ENCODE measurements at places on chromosomes 2 and 18.

- DNase-seq: no peak
These were observed 545 bp downstream of the GTF3C2 start for GRCh38 chr2:27356056-27356381.

DNA sequence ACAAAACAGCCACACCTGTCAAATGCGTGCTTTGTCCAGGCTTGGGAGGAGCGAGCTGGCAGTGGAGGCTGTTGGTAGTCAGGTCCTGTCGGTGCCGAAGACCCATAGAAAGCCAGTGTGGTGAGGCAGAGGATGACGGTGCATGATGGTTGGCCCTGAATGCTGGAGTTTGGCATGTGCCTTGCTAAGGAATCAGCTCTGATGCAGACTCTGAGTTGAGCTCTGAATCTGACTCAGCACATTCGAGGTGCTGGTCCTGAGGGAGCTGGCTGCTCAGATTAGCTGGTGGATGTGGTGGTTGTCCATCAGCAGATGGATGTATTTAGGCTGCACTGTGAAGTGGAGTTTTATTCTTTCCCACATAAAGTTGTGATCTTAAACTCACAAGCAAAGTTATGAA lies 111.3 kb downstream of the ARHGEF4 start:
- DNase-seq: no peak

GRCh38 chr2:12318427-12319057 lies 398.2 kb upstream of the TRIB2 start:
- DNase-seq: no peak

DNA sequence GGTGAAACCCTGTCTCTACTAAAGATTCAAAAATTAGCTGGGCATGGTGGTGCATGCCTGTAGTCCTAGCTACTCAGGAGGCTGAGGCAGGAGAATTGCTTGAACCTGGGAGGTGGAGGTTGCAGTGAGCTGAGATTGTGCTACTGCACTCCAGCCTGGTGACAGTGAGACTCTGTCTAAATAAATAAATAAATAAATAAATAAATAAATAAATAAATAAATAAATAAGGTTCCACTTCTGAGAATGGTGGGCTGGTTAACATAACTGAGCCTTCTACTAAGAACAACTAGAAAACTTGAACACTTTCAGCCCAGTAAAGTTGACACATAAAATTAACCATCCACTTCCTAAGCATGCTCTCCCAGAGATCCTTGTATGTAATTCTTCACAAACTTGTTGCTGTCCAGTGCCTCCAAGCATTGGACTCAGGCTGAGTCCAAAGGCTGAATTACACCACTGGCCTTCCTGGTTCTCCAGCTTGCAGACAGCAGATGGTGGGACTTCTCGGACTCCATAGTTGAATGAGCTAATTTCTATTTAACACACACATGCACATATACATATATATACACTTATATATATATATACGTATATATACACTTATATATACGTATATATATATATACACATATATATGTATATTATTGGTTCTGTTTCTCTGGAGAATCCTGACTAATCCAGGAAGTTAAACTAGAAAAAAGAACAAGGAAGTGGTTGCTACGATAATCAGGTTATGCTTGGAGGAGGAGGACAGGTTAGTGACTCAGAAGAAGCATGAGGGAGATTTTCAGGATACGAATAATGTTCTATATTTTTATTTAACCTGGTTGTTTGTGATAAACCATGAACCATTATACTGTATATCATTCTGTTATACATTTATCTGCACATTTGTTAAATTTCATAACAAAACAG lies 348.8 kb downstream of the METTL4 start:
- DNase-seq: no peak

DNA sequence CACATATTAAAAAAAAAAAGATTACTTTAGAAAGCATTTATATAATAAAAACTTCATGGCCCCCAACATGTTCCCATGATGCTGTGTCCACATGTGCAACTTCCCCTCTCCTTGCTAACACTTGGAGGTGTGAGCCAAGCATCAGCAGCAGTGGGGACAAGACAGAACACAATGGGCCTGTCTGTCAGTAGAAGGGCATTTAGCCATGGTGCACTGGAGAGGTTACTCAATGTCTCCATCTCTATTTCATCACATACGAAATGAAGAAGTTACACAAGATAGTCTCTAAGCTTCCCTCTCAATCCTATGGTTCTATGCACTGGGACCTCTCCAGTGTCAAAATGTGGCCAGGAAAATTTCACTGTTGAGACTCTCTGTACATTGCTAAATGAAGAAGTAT lies 2.5 kb downstream of the VIT start:
- no peak for DNase-seq

- DNase-seq: no peak
These were observed 30.2 kb downstream of the PRKCE start for GRCh38 chr2:45681675-45682074.

GRCh38 chr2:156704617-156705016 lies 268.4 kb downstream of the GPD2 start:
- no peak for DNase-seq

- DNase-seq: no peak
These were observed 431.6 kb downstream of the PID1 start for GRCh38 chr2:228839421-228839876.

DNA sequence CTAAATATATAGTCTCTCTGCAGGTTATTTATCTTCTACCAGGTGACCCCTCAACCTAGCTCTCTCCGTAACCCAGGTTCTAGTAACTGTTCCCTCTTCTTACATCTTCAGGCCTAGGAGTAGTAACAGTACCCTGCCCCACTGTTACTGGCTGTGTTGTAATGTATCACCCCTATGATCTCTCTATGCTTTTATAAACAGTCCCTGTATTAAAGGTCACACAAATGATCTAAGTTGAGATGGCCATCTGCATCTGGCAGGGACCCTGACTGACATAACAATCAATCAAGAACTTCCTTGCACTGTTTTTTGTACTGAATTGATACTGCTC lies 219.7 kb upstream of the STK17B start:
- DNase-seq: no peak

DNA sequence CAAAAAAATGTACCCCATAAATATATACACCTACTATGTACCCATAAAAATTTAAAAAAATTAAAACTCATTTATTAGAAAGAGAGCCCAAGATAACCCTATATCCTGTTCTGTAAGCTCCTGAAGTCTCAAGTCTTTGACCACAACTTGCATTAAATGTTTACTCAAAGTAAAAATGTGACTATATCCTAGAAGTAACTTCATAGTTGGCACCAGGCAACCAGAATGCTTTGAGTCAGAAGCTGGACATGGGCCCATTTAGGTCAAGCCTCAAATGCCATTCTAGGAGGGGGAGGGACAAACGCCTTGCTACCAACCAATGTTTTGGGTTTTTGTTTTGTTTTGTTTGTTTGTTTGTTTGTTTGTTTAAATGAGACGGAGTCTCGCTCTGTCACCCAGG lies 9.3 kb upstream of the TBC1D8 start:
- no peak for DNase-seq

- DNase-seq: no peak
These were observed 594.0 kb upstream of the ACVR2A start for GRCh38 chr2:147250652-147251356.

DNA sequence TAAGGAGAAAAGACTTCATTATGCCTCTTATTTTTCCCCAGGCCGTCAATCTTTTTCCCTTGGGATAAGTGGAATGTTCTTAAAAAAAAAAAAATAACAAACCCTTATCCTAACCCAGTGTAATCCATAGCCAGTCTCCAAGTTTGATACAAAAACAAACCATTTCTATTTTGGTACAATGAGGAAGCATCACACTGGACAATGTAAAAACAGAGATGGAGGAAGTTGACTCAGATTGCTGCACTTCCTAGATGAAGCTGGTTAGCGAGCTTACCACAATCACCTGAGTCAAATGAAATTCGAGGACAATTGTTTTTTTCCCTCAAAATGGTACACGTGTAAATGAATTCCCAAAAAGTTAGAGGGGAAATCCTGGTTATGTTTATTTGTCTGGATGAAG lies 259.7 kb downstream of the TCF4 start:
- no peak for DNase-seq

- DNase-seq: no peak
These were observed 207.2 kb downstream of the SLC8A1 start for GRCh38 chr2:40244675-40245074.

- DNase-seq: no peak
These were observed 99.5 kb upstream of the ITGB6 start for GRCh38 chr2:160299540-160299939.

DNA sequence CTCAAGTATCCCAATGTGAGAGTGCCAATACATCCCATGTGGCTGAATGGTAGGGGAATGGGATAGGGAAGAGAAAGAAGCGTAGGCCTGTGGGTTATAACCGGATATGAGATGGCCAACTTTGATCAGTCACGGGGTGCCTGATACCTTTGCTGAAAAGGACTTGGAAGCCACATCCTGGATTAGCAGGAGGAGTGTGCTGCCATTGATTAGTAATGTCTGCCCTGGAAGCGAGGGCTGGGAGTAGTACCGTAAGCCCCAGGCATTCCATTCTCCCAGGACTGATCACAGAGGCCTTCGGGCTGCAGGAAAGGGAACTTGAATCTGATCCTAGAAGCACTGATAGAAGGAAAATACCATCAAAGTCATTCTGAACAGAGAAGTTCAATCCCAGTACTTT lies 218.5 kb downstream of the TFCP2L1 start:
- DNase-seq: no peak

GRCh38 chr18:28095041-28095440 lies 81.9 kb downstream of the CDH2 start:
- no peak for DNase-seq

- peak; percentile 43 for DNase-seq
These were observed 39.6 kb downstream of the DOCK10 start for GRCh38 chr2:225002656-225003045.

DNA sequence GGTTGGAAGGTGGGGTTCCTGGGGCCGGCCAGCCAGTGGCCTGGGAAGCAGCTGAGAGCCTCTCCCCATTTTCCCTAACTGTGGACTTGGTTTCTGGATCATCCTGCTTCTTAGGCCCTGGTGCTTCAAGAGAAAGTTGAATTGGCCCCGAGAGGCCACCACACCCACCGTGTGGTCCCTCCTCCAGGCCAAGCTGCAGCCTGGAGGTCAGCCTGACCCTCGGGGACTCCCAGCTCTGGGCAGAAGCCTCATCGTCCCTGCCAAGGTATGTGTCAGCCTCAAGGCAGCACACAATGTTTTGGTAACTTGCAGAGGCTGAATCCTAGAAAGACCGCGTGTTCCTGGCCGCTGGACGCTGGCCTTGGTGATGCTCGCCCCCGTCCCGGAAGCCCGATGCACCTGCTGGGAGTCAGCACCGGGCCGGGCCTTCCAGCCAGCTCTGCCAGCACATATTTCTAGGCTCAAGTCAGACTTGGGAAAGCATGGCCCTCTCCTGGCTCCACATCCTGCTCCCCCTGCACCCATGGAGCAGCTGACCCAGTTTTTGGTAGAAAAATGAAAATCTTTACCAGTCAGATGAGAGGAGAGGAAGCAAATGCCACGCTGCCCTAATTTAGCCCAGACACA lies 72.6 kb downstream of the ACTR2 start:
- DNase-seq: no peak

DNA sequence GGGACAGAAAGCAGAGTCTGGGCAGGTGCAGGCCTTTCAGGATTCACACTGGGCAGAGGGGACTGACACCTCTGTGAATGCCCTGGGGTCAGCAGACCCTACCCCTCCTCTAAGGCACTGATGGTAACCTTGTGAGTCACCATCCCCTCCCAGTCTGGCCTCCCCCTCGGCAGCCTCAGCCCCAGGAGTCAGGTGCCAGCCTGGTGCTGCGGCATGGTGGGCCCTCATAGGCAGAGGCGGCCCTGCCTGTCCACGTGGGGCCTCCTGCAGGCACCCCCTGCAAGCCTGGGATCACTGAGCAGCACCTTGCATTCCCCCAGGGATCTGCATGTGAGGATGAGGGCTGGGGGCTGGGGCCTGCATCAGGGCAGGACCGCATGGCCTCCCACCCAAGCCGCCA lies 4.8 kb upstream of the GPR17 start:
- DNase-seq: peak; percentile 28

- no peak for DNase-seq
These were observed 72.3 kb upstream of the RIOK3 start for GRCh38 chr18:23380817-23381216.
